ENCODE measurements at places on chromosomes 2 and 18. TPM values are rescaled to one million over a fixed set of nuclear protein-coding genes. Genes with fewer than 3 reads are reported as not detected.
A peak's percentile ranks its signal among the peaks of the same experiment; 100 is the strongest.

GRCh38 chr2:237639052-237639835 lies 11.9 kb downstream of the LRRFIP1 start:
- no peak for DNase-seq

DNA sequence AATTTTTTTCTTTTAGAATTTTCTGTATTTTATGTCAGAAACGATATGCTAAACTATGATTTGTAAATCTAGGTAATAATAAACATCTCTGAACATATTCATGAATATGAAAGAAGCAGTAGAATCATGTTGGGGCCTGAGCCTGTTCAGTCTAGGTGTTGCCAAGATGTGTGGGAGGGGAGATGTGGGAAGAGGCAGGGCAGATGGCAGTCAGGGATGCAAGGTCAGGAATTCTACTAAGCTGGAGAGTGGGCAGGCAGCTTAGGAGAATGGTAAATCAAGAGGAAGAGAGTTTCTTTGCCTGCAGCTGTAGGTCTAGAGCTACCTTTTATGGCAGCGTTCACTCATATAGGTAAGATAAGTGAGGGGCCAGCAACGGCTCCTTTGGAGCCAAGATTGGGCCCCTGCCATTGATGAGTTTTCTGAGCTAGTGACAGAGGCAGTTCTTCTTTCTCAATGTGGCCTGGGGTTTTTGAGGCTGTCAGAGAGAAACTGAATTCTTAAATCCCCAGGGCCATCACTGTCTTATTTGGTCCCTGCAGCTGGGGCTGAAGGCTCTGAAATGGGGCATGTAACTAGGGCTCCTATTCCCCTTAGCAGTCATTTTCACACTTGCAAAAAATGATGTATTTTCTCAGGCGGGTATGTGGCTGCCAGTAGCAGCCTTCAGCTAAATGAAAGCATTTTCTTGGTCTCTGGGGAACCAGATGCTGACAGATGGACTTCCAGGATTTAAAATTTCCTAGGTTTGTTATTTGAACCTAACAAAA lies 232.8 kb downstream of the PIK3C3 start:
- no peak for DNase-seq

- peak; percentile 17 for DNase-seq
Measured at GRCh38 chr2:48075631-48076030, 169.3 kb upstream of the FBXO11 start.

GRCh38 chr18:63189817-63190216 lies 129.8 kb downstream of the BCL2 start:
- no peak for DNase-seq

DNA sequence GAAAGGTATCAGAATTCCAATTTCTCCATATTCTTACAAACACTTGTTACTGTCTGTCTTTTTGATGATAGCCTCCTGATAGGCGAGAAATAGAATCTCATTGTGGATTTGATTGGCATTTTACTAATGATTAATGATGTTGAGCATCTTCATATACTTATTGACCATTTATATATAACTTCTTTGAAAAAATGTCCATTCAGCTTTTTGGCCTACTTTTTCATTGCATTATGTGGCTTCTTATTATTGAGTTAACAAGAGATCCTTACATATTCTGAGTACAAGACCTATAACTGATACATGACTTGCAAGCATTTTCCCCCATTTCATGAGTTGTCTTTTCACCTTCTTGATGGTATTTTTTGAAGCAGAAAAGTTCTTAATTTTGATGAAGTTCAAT lies 54.6 kb downstream of the QPCT start:
- DNase-seq, result no peak

- no peak for DNase-seq
Measured at GRCh38 chr2:8452979-8453903, 228.6 kb upstream of the ID2 start.

GRCh38 chr2:235390108-235390815 lies 103.6 kb upstream of the AGAP1 start:
- no peak for DNase-seq

GRCh38 chr2:41027095-41027494 lies 575.2 kb upstream of the SLC8A1 start:
- no peak for DNase-seq

The POU3F3 gene
- 0.13 TPM for polyA plus RNA-seq

The ERFE gene
- polyA plus RNA-seq, result 11.2 TPM

The SCN3A gene
- polyA plus RNA-seq, result 0.53 TPM

The CXCR1 gene
- polyA plus RNA-seq, result not detected

The ATP8B1 gene
- 3.5 TPM for polyA plus RNA-seq

The PTPRN gene
- 0.13 TPM for polyA plus RNA-seq

The GPR155 gene
- 4.3 TPM for polyA plus RNA-seq

The SMAD2 gene
- polyA plus RNA-seq, result 63.9 TPM

The UGT1A3 gene
- polyA plus RNA-seq, result not detected

The MOB1A gene
- polyA plus RNA-seq, result 41.5 TPM

The FKBP7 gene
- polyA plus RNA-seq, result 40.2 TPM
